ENCODE measurements at places on chromosomes 11 and 22.
A peak's percentile ranks its signal among the peaks of the same experiment; 100 is the strongest.

DNA sequence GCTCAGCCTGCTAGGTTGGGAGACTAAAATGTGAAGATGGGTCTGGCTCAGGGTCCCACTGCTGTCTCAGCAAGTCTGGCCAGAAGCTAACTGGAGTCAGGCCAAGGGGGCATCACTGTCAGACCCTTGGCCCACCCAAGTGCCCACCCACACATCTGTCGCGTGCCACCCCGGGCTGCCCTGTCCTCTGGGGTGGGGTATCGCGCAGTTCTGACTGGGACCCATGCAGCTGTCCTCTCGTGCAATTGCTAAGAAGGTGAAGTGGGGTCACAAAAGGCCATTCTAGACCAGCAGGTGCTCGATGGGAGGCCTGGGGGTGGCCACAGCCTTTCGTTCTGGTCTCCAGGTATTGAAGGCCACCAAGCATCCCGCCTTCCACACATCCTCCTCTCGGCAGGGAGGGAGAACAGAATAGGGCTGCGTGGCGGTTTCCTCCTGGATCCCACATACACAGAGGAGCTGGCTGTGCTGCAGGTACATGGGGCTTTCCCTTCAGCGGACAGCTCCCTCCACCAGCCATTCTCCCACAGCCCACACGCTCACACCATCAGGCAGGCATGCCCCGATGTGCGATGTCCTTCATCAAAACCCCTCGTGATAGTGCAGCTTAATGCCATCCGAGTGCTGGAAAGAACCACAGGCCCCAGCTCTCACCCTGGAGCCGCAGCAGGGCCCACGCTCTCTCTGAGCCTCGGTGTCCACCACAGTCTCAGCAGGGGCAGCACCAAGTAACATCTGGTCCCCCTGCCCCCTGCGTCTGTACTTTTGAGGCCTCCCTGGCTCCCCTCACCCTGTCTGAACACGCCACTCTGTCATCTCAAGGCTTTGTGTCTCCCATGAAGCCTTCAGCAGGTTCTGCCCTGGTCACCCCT, 37.6 kb downstream of the SHANK2 start:
- DNase-seq, result no peak

GRCh38 chr11:131744847-131745246, 374.4 kb downstream of the NTM start:
- DNase-seq, result no peak

- DNase-seq, result no peak
Observed at GRCh38 chr22:32079130-32080089, 36.3 kb downstream of the SLC5A1 start.

GRCh38 chr11:113937918-113938317, 33.3 kb downstream of the HTR3B start:
- DNase-seq, result no peak

GRCh38 chr11:70126494-70126893, 48.4 kb downstream of the ANO1 start:
- no peak for DNase-seq

- DNase-seq, result no peak
Observed at GRCh38 chr11:122769126-122769780, 69.0 kb upstream of the CRTAM start.

GRCh38 chr22:20964799-20965103, 2.3 kb upstream of the AIFM3 start:
- DNase-seq, result no peak

- DNase-seq, result no peak
Observed at GRCh38 chr11:122690801-122691548, 35.5 kb downstream of the UBASH3B start.

DNA sequence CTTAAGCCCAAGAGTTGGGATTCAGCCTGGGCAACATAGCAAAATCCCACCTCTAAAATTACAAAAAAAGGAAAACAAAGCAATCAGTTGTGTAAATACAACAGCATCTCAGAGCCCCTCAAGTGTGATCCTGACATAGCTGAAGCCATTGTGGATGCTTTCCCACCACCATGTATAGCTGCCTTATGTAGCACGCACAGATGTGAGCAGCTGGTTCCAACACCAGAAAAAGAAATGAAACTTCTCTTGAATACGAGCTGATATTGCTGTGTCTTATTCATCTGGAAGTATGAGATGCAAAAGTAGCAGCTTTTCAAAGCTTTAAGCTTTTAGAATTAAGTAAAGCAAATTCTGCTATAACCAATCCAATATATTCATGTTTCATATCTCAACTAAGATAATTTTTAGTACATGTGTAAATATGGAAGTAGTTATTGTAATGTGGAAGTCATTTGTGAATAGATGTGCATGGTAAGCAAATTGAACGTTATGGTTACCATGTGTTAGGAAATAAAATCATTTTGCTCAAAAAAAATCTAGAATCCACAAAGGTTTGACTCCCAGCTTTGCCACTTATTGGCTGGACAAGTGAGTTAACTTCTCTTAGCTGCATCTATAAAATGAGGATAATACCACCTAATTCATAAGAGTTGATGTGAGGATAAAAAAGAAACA, 63.2 kb downstream of the SGSM3 start:
- DNase-seq, result no peak

- no peak for DNase-seq
Observed at GRCh38 chr11:31711137-31711536, 100.0 kb downstream of the PAX6 start.

DNA sequence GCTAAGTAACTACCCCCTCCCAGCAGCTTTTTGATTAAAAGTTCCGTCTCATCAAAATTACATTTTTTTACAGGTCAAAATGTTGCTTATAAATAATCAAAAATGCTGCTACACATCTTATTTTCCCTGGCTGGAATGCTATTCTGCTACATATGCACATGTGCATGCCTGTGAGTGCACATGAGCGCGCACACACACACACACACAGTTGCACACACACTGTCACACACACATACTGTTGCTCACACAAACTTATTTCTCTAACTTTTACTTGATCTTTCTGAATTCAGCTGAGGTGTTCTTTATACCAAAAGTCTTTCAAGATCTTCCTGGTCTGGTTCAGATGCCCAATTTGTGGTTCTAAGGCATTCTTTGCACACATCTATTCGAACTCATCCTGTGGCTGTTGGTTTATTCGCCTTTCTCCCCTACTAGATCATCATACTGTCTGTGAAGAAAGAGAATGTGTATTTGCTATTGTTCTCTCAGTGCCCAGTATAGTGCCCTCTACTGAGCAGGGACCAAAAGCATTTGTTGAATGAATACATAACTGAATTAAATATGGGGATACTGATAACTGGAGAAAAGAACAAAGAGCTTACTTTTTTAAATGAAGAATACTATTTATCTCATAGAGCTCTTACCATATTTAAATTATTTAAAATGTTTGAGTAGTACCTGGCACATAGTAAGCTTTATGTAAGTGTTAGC, 68.1 kb upstream of the CCDC179 start:
- DNase-seq, result no peak

- DNase-seq, result no peak
Observed at GRCh38 chr11:99968336-99968735, 718.8 kb upstream of the ARHGAP42 start.

DNA sequence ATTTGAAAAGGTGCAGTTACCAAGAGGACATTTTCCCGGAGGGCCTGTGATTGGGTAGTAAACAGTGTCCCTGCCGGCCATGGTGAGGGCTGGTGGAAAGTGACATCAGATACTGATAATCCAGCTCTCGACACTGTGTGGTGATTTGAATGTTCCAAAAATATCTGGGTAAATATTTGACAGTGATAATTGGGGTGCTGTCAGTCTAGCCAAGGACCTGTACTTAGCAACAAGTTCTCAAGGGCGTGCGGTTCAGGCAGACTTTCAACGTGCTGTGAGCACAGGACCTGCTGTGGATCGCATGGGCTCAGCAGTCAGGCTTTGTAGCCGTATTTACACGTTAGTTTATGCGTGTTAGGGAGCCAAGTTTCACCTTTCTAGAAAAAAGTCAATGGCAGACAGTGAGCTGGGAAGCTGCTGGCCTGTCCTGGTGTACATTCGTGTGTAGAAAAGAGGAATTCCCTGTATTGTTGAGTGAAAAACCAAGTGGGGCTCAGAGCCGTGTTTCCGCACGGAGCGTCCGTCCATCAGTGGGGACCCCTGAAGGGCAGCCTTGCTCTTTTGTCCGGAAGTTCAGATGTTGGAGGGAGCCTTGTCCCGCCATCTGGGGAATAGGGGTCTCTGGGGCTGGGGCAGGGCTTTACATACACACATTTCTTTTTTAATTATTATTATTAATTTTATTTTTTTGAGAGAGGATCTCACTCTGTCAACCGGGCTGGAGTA, 11.3 kb downstream of the TRMU start:
- DNase-seq, result no peak

DNA sequence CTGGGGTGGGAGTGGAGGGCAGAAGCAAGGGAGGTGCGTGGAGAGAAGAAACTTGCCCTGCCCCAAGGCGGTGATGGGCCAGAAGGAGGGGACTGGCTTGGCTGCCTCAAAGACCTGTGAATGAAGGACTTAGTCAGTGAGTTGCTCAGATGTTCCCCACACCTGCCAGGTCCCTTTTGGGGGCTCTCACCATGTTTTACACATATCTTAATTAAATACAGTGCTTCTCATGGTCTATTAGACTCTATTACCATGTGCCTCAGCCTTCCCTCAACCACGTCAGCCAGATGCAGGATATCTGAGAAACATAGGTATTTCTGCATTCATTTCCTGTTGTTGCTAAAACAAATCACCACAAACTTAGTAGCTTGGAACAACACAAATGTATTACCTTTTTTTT, 429.5 kb downstream of the BUD13 start:
- DNase-seq, result no peak

GRCh38 chr11:76673176-76674142, 2.9 kb upstream of the LRRC32 start:
- no peak for DNase-seq

DNA sequence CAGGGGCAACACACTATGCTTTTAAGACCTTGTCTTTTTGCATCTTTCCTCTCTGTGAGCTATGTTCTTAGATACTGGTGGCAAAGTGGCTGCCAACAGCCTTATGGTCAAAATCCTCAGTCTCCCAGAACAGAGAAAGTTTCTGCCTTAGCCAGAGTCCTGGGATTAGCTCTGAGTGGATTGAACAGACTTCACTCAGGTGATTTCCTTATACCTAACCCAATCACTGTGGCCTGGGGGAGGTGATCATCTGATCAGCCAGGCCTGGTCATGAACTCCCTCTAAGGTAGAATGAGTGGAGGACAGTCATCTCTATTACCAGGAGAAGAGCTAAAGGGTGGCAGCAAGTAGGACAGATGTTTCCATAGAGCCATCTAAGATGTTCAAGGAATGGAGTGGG, 218.5 kb upstream of the E2F8 start:
- no peak for DNase-seq

- DNase-seq, result no peak
Observed at GRCh38 chr11:34222030-34222429, 116.6 kb downstream of the NAT10 start.

DNA sequence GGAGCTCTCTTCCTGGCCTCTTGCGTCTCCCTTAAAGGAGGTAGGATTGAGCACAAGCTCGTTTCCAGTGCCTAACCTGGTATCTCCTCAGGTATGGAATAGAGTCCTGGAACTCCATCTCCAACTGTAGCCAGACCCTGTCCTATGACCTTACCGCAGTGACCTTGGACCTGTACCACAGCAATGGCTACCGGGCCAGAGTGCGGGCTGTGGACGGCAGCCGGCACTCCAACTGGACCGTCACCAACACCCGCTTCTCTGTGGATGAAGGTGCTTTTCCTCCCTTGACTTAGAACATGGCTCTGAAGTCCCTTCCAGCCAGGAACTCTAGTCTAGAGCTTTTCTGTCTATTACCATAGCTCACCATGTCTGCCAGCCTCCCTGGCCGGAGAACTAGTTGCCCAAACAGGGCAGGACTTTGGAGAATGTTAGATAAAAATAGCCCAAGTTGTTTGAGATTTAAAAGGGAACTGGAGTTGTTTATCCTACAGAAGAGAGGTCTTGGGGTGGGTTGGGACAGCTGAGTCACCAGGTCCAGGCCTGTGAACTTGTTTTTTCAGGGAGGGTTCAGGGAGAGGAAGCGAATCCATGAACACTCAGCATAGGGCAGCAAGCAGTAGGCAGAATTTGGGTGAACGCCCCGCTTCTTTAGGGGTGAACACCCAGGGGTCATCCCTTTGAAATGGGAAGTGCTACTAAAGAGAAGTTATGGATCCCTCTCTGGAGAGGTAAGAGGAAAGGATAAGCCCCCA, 3.3 kb downstream of the IL10RA start:
- no peak for DNase-seq

DNA sequence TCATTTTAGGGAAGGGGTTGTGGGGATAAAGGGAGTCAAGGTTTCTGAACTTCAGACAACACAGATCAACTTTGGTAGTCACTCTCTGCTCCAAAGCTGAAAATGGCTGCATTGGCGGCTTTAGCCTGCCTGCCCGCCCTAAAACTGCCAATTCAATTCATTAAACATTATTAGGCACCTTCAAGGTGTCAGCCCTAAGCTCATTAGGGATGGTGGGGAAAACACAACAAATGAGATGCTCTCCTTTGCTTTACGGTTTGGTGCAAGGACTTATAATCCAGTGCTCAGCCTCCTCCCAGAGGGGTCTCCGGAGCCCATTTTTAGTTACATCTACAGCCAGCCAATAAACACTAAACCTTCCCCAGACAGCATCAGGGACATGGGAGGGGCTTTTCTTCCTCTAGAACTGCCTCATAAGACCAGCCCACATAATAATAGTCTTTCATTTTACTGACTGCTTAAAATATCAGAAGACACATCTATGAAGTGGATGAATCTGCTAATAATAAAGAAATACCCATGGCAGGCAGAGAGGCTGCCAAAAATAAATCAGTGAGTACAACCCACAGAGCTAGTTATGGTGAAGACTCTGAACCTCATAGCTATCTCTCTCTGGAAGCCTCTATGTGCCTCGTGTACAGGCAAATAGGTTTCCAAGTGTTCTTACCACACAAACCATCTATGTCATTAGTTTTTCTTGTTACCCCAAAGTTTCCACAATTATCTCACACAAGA, 102.8 kb upstream of the NCAM1 start:
- no peak for DNase-seq

- peak; percentile 77 for DNase-seq
Observed at GRCh38 chr11:72585762-72586311, 88.4 kb downstream of the PDE2A start.

DNA sequence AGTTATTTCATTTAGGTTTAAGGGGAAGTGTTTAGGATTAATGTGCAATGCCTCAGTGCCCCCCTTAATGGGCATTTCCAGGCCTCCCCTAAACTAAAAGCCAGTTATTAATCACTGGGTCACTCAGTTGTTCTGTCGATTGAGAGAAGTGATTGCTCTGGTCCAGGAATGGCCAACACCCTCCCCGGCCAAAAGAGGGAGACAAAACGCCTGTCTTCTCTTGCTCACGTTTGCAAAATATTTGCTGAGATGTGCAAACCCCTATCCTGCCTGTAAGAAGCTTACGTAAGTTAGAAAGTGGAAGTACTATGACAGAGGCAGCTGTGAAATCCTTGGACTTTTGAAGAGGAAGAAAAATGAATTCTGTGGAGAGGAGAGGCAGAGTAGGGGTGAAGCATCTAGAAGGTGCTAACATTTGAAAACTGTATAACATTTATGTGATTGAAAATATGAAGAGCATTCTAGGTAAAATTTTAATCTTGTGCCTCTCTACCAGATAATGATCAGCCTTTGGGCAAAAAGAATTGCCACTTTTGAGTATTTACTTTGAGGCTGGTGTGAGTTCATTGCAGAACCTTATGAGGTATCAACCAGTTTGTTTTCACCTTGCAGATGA, 37.7 kb downstream of the NTM start:
- no peak for DNase-seq
